ENCODE measurements at places on chromosomes 3 and 15. TPM values are rescaled to one million over a fixed set of nuclear protein-coding genes. Genes with fewer than 3 reads are reported as not detected.
A peak's percentile ranks its signal among the peaks of the same experiment; 100 is the strongest.

- no peak overlapping the region for H3K27ac ChIP-seq
- no peaks in the 10 kb centered on the region for H3K36me3 ChIP-seq
- H3K4me1 ChIP-seq = no peaks in the 10 kb centered on the region
- no peaks in the 10 kb centered on the region for H3K27me3 ChIP-seq
These were observed 12.2 kb upstream of the C3orf52 start for GRCh38 chr3:112074006-112074405.

- H3K36me3 ChIP-seq = no peaks in the 10 kb centered on the region
- no peaks in the 10 kb centered on the region for H3K27me3 ChIP-seq
- H3K4me1 ChIP-seq = no peaks in the 10 kb centered on the region
- H3K4me3 ChIP-seq = no peak overlapping the region
These were observed 20.8 kb downstream of the PIK3CA start for GRCh38 chr3:179168918-179169317.

DNA sequence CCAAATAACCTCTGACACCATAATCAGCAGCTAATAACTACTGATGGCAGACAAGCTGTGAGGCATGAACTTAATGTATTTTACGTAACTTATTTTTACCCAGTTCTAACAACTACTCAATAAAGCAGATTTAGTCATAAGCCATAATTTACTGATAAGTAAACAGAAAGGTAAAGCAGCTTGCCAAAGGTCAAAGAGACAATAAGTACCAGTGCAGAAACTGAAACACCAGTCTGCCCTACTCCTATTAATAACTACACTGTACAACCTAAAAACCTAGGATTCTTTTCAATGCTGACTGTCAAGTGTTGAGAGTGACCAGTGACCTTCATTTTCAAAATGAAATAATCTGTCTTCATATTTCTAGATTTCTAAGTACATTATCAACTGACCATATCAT, 152.2 kb downstream of the NR2E3 start:
- H3K27ac ChIP-seq = no peak overlapping the region
- H3K27me3 ChIP-seq = no peaks in the 10 kb centered on the region
- no peaks in the 10 kb centered on the region for H3K36me3 ChIP-seq
- H3K4me1 ChIP-seq = no peaks in the 10 kb centered on the region
- DNase-seq = no peak

DNA sequence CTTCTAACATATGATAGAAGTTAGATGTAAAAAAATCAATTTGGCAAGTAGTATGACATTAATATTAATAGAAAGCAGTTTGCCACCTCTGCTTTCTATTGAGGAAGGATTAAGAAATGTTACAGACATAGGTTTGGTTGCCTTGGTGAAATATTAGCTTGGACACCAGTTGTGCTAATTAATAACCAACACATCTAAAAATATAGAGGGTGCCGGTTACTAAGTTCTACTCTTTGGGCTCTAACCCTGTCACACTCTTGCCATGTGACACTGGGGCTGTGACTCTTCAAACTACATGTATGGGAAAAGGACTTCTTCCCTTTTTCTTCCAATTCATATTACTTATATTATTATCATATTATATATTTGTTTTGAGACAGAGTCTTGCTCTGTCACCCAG, 64.4 kb downstream of the TRIM71 start:
- H3K4me1 ChIP-seq = no peaks in the 10 kb centered on the region
- H3K36me3 ChIP-seq = no peaks in the 10 kb centered on the region
- DNase-seq = no peak
- no peak overlapping the region for H3K4me3 ChIP-seq
- H3K27ac ChIP-seq = no peak overlapping the region

GRCh38 chr3:117488983-117489382, 779.4 kb downstream of the TUSC7 start:
- H3K36me3 ChIP-seq = no peaks in the 10 kb centered on the region
- H3K27me3 ChIP-seq = no peaks in the 10 kb centered on the region
- no peak overlapping the region for H3K27ac ChIP-seq

DNA sequence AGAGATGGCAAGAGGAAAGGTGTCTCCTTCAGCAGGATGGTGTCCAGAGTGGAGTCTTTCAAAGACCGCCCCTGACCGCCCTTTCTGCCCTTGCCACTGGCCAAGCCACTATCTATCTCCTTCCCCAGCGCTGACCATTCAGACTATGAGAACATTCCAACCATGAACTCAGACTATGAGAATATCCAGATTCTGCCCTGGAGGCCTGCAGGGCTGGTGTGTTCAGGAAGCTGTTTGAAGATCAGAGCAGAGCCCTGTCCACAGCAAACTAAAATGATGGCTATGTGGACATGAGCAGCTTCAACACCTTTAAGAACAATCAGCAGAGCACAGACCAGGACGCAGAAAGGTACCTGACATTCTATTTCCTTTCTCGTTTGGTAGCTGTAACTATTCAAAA, 57.3 kb upstream of the WNT7A start:
- H3K4me1 ChIP-seq = no peaks in the 10 kb centered on the region
- H3K36me3 ChIP-seq = no peaks in the 10 kb centered on the region
- no peak overlapping the region for H3K27ac ChIP-seq
- DNase-seq = no peak

- no peak overlapping the region for H3K27ac ChIP-seq
- no peak for DNase-seq
- H3K4me1 ChIP-seq = no peaks in the 10 kb centered on the region
- no peaks in the 10 kb centered on the region for H3K36me3 ChIP-seq
These were observed 57.2 kb downstream of the SLC15A2 start for GRCh38 chr3:121951291-121951919.

DNA sequence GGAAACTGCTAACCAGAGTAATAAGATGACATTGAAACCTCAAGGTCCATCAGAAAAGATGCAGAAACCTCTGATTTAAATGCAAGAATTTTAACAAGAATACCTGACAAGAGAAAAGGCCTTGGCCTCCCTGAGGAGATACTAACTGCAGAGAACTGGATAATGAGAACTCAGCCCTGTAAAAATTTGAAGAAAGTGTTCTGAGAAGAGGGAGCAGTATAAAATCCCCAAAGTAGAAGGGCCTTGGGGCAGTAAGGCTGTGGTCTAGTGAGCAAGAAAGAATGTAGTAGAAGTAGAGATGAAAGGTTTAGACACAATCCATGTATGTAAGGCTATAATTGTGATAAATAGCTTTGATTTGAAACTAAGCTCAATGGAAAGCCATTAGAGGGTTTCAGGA, 394.1 kb downstream of the ZBBX start:
- no peaks in the 10 kb centered on the region for H3K4me1 ChIP-seq
- DNase-seq = no peak
- H3K36me3 ChIP-seq = no peaks in the 10 kb centered on the region
- H3K4me3 ChIP-seq = no peak overlapping the region
- H3K27ac ChIP-seq = no peak overlapping the region
- H3K27me3 ChIP-seq = no peaks in the 10 kb centered on the region

- peaks cover 4% of the 10 kb centered on the region for H3K36me3 ChIP-seq
- no peak overlapping the region for H3K27ac ChIP-seq
- DNase-seq = no peak
- H3K4me1 ChIP-seq = no peaks in the 10 kb centered on the region
- no peaks in the 10 kb centered on the region for H3K27me3 ChIP-seq
These were observed 15.6 kb downstream of the LZTFL1 start for GRCh38 chr3:45826321-45826720.

DNA sequence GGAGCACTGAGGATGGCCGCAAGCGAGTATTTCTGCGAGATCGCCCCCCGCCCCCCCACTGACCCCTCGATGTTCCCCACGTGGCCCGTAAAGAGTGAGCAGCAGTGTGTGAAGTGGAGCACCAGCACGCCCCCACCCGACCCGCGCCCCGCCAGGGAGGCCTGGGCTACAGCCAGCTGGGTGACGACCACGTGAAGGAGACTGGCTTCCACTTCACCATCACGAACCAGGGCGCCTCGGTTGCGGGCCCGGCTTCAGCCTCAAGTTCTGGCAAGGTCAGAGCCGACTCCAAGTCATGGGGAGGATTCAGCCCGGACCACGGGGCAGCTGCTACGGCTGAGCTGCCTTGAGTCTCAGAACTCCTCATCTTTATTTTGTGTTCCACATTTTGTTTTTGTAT, 2.4 kb upstream of the RNU5B-1 start:
- no peaks in the 10 kb centered on the region for H3K4me1 ChIP-seq
- no peak overlapping the region for H3K27ac ChIP-seq
- H3K27me3 ChIP-seq = no peaks in the 10 kb centered on the region
- H3K4me3 ChIP-seq = no peak overlapping the region
- H3K36me3 ChIP-seq = no peaks in the 10 kb centered on the region
- DNase-seq = no peak

DNA sequence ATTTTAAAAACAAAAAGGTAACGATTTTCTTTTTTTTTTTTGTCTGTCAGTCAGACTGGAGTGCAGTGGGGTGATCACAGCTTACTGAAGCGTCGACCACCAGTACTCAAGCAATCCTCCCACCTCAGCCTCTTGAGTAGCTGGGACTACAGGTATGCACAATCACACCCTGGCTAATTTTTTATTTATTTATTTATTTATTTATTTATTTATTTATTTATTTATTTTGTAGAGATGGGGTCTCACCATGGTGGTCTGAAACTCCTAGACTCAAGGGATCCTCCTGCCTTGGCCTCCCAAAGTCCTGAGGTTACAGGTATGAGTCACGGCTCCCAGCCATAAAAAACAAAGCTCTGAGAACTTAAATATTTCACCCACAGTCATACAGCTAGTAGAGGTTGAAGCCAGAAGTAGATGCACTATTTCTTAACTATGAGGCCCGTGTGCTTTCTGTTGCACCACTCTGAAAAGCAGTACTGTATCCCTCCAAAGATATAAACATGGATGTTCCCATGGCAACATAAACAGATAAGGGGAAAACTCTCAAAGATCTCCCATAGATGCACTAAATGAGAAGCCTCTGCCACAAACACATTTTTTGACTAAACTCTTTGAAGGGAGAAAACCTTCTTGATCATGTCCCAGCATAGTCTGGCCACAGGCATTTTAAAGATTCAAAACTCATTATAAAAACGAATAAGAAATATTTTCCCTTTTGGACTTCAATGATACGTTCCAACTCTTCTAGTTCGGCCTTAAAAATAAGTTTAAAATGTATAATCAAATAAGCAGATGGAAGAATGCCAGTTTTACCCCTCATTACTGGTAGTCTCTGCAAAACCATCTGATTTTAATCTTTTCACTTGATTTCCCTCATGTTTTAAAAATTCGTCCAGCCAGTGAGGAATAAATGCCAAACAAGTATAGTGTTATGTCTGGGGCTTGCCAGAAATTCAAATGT, 162.3 kb upstream of the ARHGEF26 start:
- no peak for DNase-seq
- H3K4me1 ChIP-seq = no peaks in the 10 kb centered on the region
- no peak overlapping the region for H3K4me3 ChIP-seq

GRCh38 chr3:108133048-108133369, 42.2 kb upstream of the CD47 start:
- no peak for DNase-seq
- no peak overlapping the region for H3K4me3 ChIP-seq
- no peaks in the 10 kb centered on the region for H3K4me1 ChIP-seq
- peak overlapping the region; percentile 65 for H3K27ac ChIP-seq
- H3K36me3 ChIP-seq = no peaks in the 10 kb centered on the region

TPRG1 gene
- 29.2 TPM for total RNA-seq

GAP43 gene
- total RNA-seq = 0.16 TPM

KIF7 gene
- total RNA-seq = 10.1 TPM

All from breast epithelium (tissue), 4 donors.